ENCODE measurements at places on chromosomes 6 and 20.

- no peak for DNase-seq
Observed at GRCh38 chr6:165231581-165232561, 77.5 kb downstream of the C6orf118 start.

GRCh38 chr6:113168057-113168456 lies 689.1 kb upstream of the MARCKS start:
- DNase-seq = no peak

- peak; percentile 20 for DNase-seq
Observed at GRCh38 chr20:9137001-9137400, 68.1 kb downstream of the PLCB4 start.

GRCh38 chr6:83008626-83009025 lies 57.0 kb downstream of the UBE3D start:
- no peak for DNase-seq

DNA sequence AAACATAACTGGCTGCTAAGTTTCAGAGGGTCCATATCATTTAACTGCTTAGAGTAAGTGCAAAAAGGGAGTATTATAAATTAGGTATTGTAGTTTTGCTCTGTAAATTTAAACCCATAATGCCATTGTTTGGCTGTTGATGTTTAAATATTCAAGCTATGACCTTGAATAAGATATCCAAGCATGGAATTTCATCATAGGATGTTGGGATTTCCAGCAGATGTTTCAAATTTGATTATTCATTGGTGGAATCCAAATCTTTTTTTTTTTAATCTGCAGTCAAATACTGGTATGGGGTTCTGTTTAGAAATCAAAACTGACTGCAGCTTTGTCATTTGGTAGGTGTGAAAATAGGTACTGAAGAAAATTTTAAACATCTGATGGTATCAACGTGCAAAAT lies 161.0 kb downstream of the KHDC1L start:
- DNase-seq = no peak

GRCh38 chr20:24911461-24911860 lies 37.6 kb upstream of the CST7 start:
- no peak for DNase-seq

DNA sequence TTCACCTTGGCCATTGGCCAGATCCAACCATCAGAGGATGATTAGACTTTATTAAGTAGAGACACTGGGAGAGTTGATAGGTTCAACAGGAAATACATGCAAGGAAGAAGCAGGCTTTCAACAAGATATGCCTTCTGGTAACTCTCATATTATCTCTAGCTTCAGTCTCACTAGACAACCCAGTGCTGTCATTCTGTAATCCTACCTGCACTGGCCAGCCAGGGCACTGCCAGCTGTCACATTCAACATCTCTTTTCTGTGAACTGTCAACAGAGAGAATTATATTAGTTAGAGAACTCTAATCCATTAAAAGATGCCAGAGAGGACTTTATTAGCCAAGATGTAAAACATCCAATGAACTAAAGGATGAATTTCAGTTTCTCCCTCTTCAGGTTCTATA lies 337.9 kb upstream of the JAG1 start:
- DNase-seq = no peak

DNA sequence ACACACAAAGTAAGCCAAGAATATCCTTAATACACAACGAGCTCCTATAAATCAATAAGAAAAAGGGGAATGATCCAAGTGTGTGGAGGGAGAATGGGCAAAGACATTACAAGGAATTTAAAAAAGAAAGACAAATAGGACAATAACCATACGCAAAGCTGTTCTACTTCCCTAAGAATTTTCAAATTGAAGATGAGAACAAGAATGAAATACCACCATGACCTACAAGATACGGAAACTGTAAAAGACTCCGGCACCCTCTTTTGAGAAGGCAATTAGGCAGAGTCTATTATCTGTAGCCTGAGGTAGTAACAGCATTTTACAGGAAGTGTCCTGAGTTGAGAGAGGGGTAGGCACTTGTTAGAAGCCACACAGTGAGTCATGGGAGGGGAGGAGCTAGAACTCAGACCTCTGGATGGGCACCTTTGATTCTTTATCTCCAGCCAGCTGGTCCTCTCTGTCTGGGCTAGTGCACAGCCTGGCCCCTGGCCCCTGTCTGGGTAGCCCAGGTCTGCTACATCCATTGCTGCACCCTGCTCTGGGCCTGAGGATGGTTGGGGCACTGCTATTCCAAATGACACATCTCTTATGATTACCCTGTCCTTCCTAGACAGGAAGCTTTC lies 15.3 kb downstream of the RSPO4 start:
- no peak for DNase-seq

- DNase-seq = no peak
Observed at GRCh38 chr6:156379392-156380289, 397.5 kb upstream of the ARID1B start.

DNA sequence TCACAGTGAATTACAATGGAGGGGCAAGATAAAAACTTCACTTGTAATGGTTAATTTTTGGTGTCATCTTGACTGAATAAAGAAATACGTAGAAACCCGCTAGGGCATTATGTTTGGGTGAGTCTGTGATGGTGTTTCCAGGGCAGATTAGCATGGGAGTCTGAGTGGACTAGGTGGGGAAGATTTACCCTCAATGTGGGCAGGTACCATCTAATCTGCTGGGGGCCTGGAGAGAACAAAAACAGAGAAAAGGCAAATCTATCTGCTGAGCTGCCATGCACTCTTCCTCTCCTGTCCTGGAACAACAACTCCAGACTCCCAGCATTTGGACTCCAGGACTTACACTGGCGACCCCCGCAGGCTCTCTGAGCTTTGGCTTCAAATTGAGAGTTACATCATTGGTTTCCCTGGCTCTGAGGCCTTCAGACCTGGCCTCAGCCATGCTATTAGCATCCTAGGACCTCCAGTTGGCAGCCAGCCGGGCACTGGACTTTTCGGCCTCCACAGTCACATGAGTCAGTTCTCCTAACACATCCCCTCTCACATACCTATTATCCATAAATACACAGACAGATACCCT lies 19.7 kb downstream of the NINL start:
- DNase-seq = no peak

DNA sequence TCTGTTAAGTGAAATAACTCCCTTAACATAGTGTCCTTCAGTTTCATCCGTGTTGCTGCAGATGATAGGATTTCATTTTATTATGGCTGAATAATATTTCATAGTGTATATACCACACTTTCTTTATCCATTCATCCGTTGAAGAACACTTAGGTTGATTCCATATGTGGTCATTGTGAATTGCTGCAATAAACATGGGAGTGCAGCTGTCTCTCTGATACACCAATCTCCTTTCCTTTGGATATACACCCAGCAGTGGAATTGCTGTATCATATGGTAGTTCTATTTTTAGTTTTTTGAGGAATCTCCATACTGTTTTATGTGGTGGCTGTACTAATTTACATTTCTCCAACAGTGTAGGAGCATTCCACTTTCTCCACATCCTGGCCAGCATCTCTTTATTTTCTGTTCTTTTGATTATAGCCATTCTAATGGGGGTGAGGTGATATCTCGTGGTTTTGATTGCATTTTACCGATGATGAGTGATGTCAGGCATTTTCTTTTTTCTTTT lies 193.2 kb downstream of the SLC16A10 start:
- DNase-seq = no peak

DNA sequence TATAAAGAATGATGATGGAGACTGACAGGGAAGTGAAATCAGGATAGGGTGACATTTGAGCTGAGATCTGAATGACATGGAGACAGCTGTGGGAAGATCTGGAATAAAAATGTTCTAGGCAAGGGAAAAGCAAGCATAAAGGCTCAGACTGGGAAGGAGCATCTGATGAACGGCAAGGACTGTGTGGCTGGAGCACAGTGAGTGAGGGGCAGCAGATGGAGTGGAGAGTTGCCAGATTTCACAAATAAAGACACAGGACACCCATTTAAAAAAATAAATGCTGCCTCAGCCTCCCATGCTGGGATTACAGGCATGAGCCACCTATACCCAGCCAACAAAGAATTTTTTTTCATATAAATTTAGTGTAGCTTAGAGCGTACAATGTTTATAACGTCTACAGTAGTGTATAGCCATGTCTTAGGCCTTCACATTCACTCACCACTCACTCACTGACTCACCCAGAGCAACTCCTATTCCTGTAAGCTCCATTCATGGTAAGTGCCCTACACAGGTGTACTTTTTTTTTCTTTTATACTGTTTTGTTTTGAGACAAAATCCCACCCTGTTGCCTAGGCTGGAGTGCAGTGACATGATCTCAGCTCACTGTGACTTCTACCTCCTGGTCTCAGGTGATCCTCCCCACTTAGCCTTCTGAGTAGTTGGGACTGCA lies 2.4 kb upstream of the ZBTB24 start:
- no peak for DNase-seq

- no peak for DNase-seq
Observed at GRCh38 chr6:157080986-157081391, 242.3 kb downstream of the TMEM242 start.

GRCh38 chr6:46184114-46184513 lies 13.3 kb upstream of the ENPP5 start:
- DNase-seq = no peak

GRCh38 chr6:13327691-13328075 lies 654 bp downstream of the TBC1D7 start:
- no peak for DNase-seq

DNA sequence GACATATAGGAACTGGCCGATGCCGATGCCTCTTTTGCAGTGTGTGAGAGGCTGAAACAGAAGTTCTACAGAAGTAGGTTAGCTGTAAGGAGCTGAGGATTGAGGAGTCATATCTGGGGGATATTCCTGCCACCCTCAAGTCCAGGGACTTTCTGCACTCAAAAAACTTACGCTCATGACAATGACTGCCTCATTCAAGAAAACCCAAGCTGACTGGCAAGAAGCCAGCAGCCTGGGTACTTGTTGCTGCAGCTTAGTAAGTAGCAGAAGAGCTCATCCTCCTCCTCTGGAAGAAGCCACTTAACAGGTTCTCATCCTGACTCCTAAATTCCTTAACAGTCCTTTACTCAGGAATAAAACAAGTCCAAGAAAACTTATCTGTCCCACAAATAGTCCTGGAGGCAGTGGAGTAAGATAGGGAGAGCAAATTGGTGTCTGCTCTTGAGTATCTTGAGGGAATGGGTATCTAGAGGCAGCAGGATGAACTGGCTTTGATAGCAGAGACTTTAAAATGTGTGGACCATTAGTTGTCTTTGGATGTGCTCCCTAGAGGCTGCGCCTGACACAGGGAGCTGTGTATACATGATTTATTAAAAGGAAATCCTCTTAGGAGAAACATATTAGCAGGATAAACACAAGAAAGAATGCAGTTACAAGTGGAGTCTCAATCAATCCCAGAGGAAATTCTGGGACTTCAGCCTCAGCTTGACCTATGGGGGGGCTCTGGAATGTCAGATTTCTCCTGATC lies 7.4 kb downstream of the CALHM5 start:
- DNase-seq = no peak

GRCh38 chr6:138107752-138108592 lies 753 bp upstream of the PERP start:
- peak; percentile 57 for DNase-seq

DNA sequence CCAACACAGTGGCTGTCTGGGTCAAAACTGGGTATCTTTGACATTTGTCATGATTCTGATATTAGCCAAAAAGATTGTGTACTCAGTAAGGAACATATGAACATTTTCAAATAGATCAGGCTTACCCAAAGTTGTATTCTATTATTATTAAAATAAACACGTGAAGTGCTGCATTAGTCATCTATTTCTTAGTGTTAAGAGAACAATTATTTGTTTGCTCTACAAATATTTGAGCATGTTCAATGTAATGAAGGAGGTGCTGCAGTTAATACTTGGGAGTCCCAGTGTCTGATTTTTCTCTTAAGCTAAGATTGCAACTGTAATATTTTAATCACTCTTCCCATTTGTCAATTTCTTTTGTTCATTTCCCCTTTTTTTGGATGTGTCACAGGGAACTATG lies 28.2 kb downstream of the CNR1 start:
- no peak for DNase-seq

DNA sequence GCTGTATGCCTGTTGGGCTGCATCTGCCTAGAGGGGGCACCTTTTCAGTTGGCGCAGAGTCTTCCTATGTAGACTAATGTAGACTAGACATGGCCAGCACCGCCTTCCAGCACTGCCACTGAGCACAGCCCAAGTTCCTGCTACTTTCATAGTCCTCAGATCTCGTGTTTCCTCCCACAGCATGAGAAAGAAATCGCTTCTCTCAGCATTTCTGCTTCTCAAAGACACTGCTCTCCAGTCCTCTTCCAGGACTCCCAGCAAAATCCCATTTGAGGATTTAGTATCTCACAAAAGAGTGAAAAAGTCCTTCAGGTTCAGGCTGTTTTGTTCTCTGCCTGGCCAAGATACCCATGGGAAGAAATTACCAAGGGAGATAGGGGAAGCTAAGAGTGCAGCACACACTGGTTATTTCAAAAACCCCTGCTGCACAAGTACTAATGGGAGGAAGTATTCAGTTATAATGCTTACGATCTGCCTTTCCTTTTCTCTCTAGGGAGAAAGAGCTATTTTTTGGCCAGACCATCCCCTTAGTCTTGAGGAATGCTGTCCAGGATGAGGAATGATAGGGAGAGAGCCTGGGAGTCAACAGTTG lies 35.7 kb downstream of the OGFRL1 start:
- DNase-seq = no peak

DNA sequence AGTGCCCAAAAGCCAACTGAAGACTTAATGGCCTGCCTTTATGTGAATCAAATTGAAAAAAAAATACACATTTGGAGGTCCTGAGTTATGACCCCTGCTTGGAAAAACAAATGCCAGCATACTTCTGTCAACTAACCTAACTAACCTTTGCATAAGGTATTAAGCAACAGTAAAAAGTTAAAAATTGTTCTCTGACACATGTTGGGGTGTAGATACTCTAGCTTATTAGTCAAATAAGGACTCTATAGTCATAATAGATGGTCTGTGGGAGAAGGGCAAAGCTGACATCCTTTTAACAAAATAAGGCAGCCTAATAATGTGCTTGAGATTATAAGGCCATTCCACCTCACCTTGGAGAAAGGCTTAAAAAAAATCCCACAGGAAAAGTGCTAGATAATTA lies 140.5 kb downstream of the HIVEP2 start:
- DNase-seq = no peak

- DNase-seq = no peak
Observed at GRCh38 chr20:10501402-10501801, 66.3 kb downstream of the SLX4IP start.

DNA sequence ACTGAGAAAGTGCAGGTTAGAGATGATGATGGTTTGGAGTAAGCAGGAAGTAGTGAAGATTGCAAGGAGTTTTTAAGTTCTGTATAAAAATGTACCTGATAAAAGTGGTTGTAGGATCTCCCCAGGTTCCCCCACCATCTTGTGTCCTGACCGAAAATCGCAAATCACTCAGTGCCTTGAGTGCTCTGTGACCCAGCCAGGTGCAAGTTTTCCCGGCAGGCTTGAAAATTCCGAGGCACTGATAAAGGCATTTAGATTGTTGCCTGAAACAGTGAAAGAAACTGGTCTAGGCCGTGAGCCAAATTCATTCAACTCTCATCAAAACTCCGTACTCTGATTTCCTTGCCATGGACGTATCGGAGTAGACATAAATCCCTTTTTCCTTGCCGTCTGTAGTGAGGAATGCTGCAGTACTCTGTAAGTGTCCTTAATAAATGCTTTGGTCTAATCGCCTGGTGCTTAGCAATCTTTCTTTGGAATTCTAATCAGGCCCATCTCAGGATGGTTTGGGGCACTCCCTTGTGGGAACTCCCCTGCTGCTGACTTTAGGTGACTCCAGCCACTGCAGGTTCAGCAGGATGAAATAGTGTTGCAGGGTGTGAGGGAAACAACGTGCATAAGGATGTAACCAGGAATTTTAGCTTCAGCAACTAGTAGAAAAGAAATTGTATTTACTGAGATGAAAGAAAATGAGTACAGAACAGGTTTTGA lies 1199.8 kb upstream of the MAP3K7 start:
- DNase-seq = no peak

- DNase-seq = no peak
Observed at GRCh38 chr6:39772559-39773273, 19.5 kb upstream of the DAAM2 start.
